ENCODE measurements at places on chromosomes 6 and 20.

GRCh38 chr6:168756009-168756634 lies 315.1 kb downstream of the SMOC2 start:
- no peak for DNase-seq

DNA sequence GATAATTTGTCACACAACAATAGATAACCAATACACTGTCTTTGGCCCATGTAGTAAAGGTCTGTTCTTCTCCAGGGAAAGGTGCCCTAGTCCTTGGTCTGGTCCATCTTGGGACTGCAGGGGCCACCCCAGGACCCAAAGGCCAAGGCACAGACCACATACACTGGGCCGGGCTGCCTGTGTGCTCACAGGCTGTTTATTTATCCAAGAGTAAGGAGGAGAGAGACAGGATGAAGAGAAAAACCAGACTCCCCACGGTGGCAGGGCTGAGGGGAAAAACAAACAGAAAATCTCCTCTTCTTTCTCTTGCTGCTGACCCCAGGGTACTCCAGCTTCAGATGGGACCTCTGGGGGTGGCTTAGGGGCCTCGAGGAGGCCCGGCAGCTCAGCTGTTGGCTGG lies 6.5 kb upstream of the CDK5RAP1 start:
- no peak for DNase-seq

- no peak for DNase-seq
These were observed 218.2 kb upstream of the RNF24 start for GRCh38 chr20:4233520-4233919.

GRCh38 chr6:105428342-105428957 lies 25.6 kb upstream of the PREP start:
- DNase-seq: no peak

- DNase-seq: no peak
These were observed 284.2 kb downstream of the LRFN2 start for GRCh38 chr6:40302856-40303454.

GRCh38 chr6:7165002-7165889 lies 57.5 kb downstream of the RREB1 start:
- DNase-seq: no peak

DNA sequence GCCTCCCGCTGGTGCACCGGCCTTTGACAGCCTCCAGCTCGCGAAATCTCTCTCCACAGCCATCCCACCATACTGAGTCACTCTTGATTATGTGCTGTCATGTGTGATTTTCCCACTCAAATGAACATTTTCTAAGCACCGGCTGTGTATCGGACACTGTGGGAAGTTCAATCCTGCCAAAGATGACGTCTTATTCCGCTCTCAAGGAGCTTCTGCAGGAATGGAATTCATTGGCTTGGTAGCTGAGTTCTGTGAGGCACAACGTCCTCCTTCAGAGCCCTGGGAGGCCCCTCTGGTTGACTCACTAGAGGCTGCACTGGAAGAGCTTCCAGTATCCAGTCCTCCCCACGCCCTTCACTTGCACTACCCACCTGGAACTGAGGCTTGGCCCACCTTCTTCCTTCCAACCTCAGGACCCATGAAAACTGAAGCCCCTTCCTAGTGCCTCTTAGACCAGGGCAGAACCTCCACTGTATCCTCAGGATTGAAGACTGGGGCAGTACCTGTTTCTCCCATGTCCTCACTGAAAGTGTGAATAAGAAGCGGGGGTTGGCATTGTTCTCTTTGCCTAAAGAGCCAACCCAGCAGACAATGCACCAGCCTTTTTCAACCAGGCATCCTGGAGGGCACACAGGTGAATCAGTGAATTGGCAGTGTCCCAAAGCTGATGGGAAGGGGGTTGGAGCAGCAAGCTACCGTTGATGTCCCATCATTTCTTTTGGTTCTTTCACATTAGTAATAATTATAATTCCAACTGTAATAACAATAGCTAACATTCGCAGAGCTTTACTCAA lies 1.7 kb downstream of the UNC5CL start:
- no peak for DNase-seq

DNA sequence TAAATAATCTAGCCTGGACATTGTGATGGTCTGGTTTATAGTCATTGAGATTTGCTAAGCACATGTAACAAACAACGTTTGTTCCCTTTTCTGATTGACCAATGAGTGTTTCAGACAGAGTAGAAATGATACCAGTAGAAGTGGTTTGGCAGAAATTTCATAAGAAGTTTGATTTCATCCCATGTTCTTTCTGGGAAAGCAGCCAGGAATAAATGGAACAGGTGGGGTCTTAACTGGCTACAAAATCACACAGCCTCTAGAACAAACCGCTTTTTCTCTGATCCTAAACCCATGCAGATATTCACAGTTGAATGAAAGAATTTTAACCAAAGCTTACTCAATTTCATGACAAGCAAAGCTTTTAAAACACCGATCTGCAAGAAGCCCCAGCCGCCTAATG lies 227.5 kb downstream of the UST start:
- no peak for DNase-seq

- no peak for DNase-seq
These were observed 206.8 kb upstream of the SMLR1 start for GRCh38 chr6:130620338-130620781.
